Stimulated activated CD8-positive, alpha-beta memory T cell treated with anti-CD3 and anti-CD28 coated beads, Interleukin-7, amount 100 ng/mL, for 1 hour (primary cell): ENCODE measurements at places on chromosomes 5 and 9.

DNA sequence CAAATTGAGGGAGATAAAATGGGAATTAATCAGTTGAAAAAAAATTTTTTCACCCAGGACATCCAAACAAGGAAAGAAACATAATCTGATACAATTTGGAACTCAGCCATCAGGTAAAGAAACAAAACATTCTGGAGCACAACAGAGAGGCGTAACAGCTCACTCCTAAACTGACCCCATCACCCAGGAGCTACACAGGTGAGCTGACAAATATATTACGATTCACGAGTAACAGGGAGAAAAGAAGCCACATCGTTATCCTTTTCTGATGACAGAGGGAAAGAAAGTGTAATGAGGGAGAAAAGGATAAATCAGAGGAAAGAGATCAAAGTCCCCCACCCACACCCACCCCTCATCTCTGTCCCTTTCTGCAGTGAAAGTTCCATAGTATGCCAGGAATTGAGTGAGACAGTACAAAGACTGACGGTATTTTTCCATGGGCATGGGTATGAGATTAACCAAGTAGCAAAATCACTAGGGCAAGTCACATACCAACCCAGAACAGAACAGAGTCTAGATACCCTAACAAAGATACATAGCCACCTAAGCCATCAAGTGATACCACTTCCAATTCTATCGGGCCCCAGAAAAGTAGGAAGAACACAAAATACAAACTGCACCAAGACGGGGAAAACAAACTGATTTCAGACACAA lies 45.4 kb downstream of the TMEM245 start:
- no peak for DNase-seq

DNA sequence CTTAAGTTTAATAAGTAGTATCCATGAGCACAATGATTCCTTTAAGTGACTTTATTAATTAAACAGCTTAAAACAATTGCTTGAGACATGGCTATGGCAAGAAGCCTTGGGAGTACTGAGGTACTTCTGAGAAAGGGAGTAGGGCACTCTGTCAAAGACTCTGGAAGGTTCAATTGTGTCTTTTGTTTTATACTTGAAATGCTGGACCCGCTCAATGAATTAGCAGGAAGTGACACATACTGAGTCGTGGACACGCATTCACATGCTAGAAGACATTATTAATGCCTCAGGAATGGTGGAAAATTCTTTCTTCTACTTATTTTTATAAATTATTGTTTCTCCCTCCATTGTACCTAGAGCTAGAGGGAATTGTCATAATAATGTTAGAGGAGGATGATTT lies 347.3 kb upstream of the ZNF608 start:
- no peak for DNase-seq

DNA sequence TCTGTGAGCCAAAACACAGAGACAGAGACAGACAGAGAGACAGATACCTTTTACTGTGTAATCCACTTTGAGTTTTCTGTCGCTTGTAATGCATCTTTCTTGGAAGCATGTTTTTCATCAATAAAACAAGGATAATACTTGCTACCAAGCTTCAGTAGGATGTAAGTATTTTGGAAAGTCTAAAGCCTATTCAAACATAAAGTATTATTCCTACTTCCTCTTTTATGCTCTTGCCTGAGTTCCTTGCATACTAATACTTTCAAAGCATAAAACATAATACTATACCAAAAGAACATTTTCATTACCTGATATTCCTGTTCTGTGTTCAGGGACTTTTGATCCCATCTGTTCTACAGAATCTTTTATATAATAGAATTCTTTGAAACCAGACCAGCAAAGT lies 64.5 kb upstream of the SLC30A5 start:
- DNase-seq: no peak

DNA sequence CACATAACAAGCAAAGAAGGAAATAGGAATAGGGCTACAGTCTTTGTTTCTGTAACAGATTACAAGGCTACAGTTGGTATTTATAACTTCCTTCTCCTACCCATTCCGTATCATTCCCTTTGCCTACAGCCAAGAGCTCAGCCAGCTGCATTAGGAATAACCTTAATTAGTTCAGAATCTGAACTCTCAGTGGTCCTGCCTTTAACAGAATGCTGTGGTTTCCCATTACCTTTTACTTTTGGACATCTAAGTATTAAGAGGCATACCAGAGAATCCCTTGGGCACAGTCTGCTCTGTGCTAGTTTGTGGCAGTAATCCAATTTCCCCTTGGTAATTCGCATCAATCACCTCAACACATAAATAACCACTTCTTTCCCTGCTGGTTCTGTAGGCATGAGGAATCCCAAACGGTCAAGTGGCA lies 44.2 kb downstream of the PKD2L2 start:
- no peak for DNase-seq

DNA sequence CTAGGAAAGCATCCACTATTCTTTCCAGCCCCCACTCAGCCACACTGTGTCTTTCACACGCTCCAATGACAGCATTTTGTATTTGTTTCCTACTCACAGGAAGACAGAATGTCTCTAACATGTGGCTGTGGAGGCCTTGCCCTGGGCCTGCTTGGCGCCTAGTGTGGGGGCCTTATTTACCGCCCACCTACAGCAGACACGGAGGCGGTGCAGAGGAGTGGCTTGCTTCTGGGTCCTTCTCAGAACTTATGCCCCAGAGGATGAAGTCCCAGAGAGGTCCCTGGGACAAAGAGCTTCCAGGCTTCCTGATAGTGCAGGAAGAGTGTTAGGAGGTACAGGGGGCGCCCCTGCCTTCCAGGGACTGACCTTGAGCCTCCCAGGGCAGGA lies 8.5 kb upstream of the MRNIP start:
- no peak for DNase-seq

- no peak for DNase-seq
Observed at GRCh38 chr9:134778841-134779411, 101.7 kb upstream of the FCN2 start.

GRCh38 chr5:151448038-151448985 lies 909 bp downstream of the SLC36A1 start:
- DNase-seq: no peak

DNA sequence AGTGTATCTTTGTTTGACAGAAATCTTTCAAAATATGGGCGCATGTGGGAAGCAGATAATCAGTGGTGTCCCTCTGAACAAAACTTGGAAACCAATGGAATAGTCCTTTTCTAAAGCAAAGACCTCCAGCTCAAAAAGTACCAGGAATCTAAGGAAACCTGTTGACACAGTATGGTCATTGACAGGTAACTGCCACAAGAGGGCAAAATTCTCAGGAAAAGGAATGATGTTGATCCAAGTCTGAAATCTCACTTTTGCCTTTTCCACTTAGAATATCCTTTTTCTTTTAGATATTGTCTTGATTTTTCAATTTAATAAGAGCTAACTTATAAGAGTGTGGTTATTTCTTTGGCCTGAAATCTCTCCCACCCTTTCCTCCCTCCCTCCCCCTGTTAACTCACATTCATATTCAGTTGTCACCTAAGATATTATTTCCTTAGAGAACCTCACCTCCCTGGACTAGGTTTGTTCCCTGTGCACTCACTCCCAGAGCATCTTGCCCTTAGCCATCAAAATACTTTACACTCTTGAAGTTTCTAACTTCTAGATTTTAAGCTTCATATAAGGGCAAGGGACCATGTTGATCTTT lies 59.0 kb upstream of the BARX1 start:
- DNase-seq: no peak

DNA sequence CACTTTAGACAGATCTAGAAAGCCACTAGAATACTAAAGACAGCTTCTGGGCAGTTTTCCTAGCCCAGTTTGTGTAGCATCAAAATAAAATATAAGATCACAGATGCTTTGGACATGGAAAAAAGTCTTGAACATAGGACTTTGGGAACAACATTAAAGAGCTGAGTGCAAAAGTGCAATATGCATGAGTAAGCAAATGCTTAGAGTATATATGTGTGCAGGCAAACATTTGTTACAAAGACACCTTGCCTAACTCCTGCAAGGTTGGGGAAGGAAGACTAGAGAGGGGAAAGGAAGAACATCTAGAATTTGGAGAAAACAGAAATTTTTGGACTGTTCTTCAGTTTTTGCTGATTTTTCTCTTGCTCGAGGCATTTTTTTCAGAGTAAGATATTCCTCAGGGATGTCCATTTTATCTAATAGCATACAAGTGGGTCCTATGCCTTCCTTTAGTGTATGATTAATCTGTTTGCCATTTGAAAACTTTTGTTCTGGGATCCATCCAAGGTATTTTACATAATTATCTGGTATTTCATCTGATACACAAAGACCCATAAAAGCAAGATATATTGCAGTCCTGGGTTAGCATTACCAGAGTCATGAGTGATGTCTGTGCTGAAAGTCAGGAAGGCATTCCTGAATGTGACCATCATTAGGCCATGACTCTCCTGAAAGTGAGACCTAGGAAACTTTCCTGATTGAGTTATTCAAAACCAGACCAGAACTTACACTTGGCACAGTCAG lies 142.0 kb upstream of the RGMB start:
- DNase-seq: no peak

DNA sequence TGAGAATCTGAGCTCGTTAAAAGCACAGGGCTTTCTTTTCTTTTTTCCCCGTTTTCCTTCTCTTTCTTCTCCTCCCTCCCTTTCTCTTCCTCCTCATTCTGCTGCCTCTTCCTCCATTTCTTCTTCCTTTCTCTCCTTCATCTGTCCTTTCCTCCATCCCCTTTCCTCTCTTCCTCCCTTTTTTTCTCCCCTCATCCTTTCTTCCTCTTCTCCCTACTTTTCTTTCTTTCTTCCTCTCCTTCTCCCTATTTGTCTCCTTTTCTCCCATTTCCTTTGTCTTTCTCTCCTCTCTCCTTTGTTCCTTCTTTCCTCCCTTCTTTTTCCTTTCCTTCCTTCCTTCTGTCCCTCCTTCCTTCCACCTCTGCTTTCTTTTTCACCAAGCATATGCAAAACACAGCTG lies 649.4 kb downstream of the IRX1 start:
- no peak for DNase-seq

DNA sequence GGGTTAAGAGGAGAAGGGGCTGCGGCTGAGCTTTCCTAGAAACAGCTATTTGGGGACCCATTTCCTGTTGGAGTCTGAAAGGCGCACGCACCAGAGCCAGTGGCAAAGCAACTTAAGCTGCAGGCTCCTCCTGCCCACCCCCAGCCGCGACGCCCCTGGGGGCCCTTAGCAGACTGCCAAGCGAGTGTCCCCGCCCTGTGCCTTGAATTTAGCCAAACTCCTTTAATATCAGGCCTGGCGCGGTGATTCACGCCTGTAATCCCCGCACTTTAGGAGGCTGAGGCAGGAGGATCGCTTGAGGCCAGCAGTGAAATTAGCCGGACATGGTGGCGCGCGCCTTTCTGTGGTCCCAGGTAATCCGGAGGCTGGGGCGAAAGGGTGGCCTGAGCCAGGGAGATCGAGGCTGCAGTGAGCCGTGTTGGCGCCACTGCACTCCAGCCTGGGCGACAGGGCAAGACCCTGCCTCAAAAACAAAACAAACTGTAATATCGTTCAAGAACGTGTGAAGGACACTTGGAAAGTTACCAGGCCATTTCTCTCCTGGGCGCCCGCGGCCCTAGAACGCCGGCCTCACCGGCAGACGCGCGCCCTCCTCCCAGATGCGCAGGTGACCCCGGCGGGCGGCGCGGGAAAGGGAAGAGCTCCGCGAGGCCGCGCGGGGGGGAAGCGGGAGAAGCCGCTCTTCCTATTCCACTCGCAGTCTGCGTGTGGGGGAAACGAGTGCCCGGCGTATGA lies 1.0 kb upstream of the F2R start:
- no peak for DNase-seq

DNA sequence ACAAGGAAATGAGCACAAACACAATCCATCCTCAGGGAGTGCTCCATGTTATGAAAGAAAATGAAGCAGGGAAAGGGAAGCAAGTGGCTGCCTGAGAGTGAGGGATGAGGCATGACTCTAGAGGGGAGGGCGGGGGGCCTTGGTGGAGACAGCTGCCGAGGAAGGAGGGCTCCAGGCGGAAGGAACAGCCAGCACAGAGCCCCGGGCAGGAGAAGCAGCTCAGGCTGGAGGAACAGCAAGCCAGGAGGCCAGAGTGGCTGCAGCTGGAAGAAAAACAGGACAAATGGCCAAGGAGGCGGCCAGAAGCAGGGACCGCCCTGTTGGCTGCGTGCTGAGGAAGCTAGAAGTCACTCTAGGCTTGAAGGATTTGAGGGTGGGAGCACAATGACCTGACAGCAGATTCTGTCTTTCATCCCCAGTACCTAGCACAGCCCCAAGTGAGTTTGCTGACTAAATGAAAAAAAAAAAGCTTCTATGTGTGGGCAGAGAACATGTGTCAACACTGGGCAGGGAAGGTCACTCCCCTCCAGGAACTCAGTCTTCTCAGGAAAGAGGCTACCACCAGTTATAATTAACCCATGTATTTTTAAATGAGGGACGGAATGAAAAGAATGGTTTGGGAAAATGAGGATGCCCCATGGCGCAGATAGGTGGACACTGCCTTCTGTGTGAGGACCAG lies 142.8 kb downstream of the DCP2 start:
- no peak for DNase-seq

DNA sequence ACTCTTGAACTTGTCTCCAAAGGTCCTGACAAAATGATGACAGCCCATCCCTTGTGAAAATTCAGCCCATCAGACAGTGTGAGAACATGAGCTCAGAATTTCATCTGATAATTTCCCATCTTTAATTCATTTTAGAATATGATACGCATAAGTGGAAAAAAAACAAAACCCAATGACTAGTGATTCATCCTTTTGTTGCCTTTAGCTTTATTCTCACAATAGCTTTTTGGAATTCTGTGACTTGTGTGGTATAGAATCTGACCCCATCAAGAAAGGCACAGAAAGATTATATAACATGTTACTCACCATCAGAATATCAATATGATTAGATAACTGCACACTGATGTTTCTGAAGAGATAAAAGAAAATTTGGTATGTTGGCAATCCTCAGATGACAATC lies 16.1 kb upstream of the TMED7 start:
- no peak for DNase-seq

GRCh38 chr5:175253597-175253996 lies 190.4 kb downstream of the DRD1 start:
- DNase-seq: no peak

GRCh38 chr9:92644278-92644677 lies 25.7 kb downstream of the IPPK start:
- DNase-seq: no peak

DNA sequence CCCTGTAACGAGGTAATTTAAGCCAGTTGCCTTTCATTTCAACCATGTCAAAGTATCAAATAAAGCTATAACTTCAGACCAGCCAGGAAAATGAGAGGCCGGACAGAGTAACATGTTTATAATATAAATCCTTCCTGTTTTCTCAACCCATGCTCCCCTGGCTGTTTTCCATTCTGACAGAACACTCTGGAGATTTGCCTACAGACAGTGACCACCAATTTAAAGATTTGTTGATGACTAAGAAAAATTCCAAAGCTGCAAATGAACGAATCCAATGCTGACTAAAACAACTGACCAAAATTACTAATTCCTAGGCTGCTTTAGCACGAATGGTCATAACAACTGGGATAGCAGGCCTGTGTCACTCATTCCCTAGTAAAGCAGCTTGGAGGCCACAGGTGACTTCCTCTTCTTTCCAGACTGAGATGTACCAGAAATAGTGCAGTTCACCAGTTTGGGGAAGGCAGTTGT lies 141.4 kb downstream of the AOPEP start:
- no peak for DNase-seq

DNA sequence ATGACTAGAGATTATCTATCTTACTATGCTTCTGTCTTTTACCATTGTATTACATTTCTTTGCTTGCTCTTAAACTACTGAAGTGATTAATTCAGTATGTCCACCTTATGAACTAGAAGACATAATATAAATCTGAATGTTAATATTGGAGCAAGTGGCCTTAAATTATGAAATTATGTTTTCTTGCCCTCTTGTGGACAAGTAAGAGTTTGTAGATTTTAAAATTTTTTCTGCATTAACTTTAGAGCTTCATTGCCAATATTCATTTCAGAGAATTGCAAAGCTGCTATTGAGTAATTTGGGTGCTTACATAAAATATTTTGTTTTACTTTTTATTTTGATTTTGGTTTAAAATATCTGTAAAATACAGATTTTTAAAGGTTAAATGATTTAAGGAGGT lies 55.3 kb downstream of the RANBP17 start:
- DNase-seq: no peak
